ENCODE measurements at places on chromosomes 7 and 10. TPM values are rescaled to one million over a fixed set of nuclear protein-coding genes. Genes with fewer than 3 reads are reported as not detected.
A peak's percentile ranks its signal among the peaks of the same experiment; 100 is the strongest.

CHAT gene
- not detected for total RNA-seq

CPA2 gene
- not detected for total RNA-seq

TLX1 gene
- total RNA-seq: not detected

CLCN1 gene
- total RNA-seq: not detected

STK32C gene
- 12.5 TPM for total RNA-seq

ZNF282 gene
- total RNA-seq: 24.7 TPM

SPDYE1 gene
- total RNA-seq: 0.11 TPM

ACTL6B gene
- total RNA-seq: not detected

DENND2A gene
- total RNA-seq: not detected

SKAP2 gene
- total RNA-seq: 16.0 TPM

CYP2C19 gene
- total RNA-seq: not detected

SFTPA1 gene
- total RNA-seq: not detected

CCDC3 gene
- total RNA-seq: not detected

LRGUK gene
- total RNA-seq: 0.39 TPM

DNA sequence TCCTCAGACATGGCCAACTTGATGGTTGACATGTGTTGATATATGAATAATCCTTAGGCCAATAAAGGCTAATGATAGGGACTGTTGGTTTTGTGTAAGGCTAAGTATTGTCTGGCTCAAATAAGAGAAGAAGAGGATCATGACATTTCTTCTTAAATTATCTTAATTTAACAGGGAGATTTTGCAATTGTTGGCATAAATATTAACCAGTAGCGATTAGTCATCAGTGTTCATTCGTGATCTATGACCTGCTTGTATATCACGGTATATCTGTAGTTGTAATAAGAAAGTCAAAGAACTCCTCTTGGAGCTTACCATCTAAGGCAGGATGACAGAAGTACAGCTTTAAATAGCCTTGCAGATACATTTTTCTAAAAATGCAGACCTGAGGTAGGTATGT is 196.4 kb downstream of the CREB5 start:
- H3K27me3 ChIP-seq: peaks cover 9% of the 10 kb centered on the region
- H3K27ac ChIP-seq: no peak overlapping the region
- no peak for DNase-seq
- H3K36me3 ChIP-seq: no peaks in the 10 kb centered on the region
- H3K4me3 ChIP-seq: no peak overlapping the region
- peaks cover 6% of the 10 kb centered on the region for H3K4me1 ChIP-seq

- DNase-seq: no peak
- peaks cover 24% of the 10 kb centered on the region for H3K4me1 ChIP-seq
- H3K27ac ChIP-seq: no peak overlapping the region
Measured at GRCh38 chr7:6256677-6257535, 15.5 kb downstream of the CYTH3 start.

GRCh38 chr10:88395677-88396076 is 187.4 kb downstream of the RNLS start:
- no peak overlapping the region for H3K27ac ChIP-seq
- H3K4me1 ChIP-seq: peaks cover 11% of the 10 kb centered on the region
- H3K27me3 ChIP-seq: no peaks in the 10 kb centered on the region
- DNase-seq: no peak
- H3K36me3 ChIP-seq: peaks cover 32% of the 10 kb centered on the region
- no peak overlapping the region for H3K4me3 ChIP-seq

- DNase-seq: no peak
- H3K27me3 ChIP-seq: peaks cover 2% of the 10 kb centered on the region
- H3K36me3 ChIP-seq: no peaks in the 10 kb centered on the region
- H3K4me1 ChIP-seq: no peaks in the 10 kb centered on the region
Measured at GRCh38 chr10:125035588-125036295, 93.8 kb downstream of the ZRANB1 start.

DNA sequence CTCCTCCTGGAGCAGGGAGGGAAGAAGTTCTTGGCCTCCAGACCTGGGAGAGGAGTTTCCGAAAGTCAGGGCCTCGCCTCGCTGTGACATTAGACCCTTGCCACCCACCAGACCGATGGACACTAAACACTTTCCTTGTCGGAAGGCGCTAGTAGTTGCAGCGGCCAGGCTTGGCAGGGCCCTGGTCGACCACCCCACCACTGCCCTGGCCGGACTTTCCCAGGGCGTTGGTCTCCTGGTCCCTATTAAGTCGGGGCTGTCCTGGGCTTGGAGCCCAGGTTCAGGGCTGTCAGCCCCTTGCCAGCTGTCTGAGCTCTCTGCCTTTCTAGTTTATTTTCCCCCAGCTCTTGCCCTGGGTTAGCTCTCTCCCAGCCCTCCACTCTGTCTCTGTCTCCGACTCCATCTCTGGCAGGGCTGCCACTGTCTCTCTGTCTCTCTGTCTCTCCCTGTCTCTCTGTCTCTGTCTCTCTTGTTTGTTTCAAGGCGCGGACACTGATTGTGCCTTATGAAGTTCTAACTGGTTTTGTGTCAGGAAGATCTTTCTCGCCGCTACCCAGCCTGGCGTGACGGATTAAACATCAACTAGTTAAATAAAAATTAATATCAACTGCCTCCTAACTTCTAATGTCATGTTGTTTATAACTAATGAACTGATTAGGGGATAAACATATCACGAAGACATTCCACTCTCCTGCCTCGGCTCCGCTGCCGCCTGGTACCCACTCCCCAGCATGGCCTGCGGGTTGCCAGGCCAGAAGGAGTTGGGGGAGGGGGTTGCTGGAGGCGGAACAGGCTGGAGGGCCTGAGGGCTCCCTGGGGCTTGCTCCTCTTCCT is 13.8 kb upstream of the PAX2 start:
- no peak for DNase-seq
- peak overlapping the region; percentile 70 for H3K4me3 ChIP-seq
- H3K36me3 ChIP-seq: no peaks in the 10 kb centered on the region
- H3K4me1 ChIP-seq: peaks cover 13% of the 10 kb centered on the region
- H3K27me3 ChIP-seq: peaks cover 93% of the 10 kb centered on the region

GRCh38 chr7:121302214-121302745 is 26.5 kb upstream of the WNT16 start:
- H3K36me3 ChIP-seq: no peaks in the 10 kb centered on the region
- no peak overlapping the region for H3K4me3 ChIP-seq
- H3K27me3 ChIP-seq: peaks cover 6% of the 10 kb centered on the region
- no peaks in the 10 kb centered on the region for H3K4me1 ChIP-seq

- no peak overlapping the region for H3K27ac ChIP-seq
- no peaks in the 10 kb centered on the region for H3K4me1 ChIP-seq
- H3K4me3 ChIP-seq: no peak overlapping the region
- H3K27me3 ChIP-seq: no peaks in the 10 kb centered on the region
- DNase-seq: no peak
- no peaks in the 10 kb centered on the region for H3K36me3 ChIP-seq
Measured at GRCh38 chr7:122055073-122055472, 89.0 kb downstream of the AASS start.

DNA sequence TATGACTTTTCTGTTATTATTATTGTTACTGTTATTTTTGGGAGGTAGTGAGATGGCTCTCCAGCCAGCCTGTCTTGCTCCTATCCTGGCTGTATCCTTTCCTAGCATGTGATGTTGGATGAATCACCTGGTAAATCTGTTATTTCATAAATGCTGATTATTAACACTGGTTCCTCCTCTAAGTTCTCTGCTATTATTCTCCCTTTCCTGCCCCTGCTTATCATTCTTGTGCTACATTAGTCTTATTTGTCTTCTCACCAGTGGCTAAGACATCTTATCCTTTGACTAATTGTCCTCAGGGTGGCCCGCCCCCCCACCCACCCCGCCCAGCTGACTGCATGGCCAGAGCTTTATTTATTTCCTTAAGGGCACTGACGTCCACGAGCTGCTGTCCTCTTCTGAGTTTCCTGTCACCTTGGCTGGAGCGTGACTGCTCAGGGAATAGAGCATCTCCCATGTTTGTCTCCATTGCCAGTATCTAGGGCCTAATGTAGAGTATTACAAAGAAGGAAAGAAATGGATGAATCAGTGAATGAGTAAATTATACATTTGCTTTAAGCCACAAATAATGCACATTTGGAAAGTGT is 110.1 kb upstream of the KLF6 start:
- H3K27me3 ChIP-seq: no peaks in the 10 kb centered on the region
- peaks cover 4% of the 10 kb centered on the region for H3K36me3 ChIP-seq
- DNase-seq: no peak
- no peak overlapping the region for H3K4me3 ChIP-seq

DNA sequence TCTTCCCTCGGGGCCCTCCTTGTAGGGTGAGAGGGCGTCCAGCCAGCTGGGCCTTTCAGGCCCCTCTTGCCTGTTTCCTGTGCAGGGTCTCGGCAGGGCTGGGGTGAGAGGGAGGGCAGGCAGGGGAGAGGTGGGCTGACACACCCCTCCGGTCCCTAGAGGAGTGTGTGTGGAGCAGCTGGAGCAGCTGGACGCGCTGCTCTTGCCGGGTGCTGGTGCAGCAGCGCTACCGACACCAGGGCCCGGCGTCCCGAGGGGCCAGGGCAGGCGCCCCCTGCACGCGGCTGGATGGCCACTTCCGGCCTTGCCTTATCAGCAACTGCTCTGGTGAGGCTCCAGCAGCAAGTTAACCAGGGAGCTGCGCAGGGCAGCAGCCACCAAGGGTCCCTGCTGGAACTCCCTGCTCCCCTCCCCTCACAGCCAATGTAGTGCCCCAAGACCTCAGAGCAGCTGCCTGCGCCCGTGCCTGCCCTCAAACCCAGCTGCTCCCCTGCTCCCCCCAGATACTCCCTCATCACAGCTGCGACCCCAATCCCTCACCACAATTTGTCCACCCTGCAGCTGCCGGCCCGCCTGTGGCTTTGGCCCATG is 15.7 kb upstream of the ZNF862 start:
- H3K36me3 ChIP-seq: no peaks in the 10 kb centered on the region
- no peak overlapping the region for H3K27ac ChIP-seq
- no peaks in the 10 kb centered on the region for H3K27me3 ChIP-seq
- H3K4me3 ChIP-seq: no peak overlapping the region
- peak; percentile 26 for DNase-seq
- H3K4me1 ChIP-seq: peaks cover 2% of the 10 kb centered on the region

GRCh38 chr7:108724251-108725100 is 154.8 kb downstream of the DNAJB9 start:
- H3K27ac ChIP-seq: no peak overlapping the region
- H3K36me3 ChIP-seq: no peaks in the 10 kb centered on the region
- H3K4me3 ChIP-seq: no peak overlapping the region
- H3K27me3 ChIP-seq: no peaks in the 10 kb centered on the region
- H3K4me1 ChIP-seq: no peaks in the 10 kb centered on the region
- no peak for DNase-seq

DNA sequence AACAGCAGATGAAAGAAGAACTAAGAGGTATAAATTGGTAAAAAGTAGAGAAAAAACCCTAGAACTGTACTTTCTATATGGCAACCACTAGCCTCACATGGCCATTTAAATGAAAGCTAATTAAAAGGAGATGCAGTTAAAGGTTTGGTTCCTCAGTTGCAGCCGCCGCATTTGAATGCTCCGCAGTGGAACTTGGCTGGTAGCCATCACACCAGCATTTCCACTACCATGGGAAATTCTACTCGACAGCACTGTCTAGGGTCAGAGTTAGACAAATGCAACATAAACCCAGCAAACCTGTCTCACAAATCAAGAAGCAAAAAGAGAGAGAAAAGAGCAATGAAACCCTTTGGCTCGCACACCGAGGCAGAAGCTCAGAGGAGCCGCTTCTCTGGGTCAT is 29.7 kb downstream of the VIPR2 start:
- H3K27me3 ChIP-seq: peaks cover 12% of the 10 kb centered on the region
- no peak for DNase-seq
- no peak overlapping the region for H3K27ac ChIP-seq
- no peaks in the 10 kb centered on the region for H3K36me3 ChIP-seq

DNA sequence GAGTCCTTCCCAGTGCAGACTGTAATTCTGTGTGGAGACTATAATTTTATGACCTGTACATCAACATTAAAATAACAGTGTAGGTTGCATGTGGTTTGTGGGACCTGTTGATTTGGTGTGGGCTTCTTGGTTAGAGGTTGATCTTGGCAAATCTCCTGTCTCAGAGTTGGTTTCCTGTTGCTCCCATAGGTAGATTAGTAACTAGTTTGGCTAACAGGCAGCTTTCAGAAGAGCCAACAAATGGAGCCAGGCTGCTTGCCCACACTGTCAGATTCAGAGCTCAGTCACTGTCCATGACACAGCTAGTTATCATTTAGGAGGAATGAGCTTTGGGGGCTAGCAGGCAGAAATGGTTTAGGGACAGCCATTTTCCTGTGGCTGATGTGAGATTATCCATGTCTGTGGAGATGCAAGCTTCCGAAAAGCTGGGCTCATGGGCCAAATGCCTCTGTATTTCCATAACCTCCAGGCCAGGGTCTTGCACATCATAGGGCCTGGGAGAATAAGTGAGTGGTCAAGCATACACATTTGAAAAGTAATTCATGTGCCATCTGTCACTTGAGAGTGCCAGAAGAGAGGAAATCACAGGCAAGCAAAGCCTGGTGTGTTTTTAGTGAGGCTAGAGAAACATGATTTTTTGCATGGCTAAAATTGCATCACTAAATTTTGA is 33.4 kb downstream of the CCM2 start:
- peaks cover 50% of the 10 kb centered on the region for H3K36me3 ChIP-seq
- H3K4me3 ChIP-seq: peak overlapping the region; percentile 65
- peak overlapping the region; percentile 75 for H3K27ac ChIP-seq
- peaks cover 72% of the 10 kb centered on the region for H3K4me1 ChIP-seq
- DNase-seq: no peak

GRCh38 chr7:47346377-47346914 is 235.5 kb downstream of the TNS3 start:
- no peaks in the 10 kb centered on the region for H3K4me1 ChIP-seq
- no peaks in the 10 kb centered on the region for H3K36me3 ChIP-seq
- no peak overlapping the region for H3K4me3 ChIP-seq
- no peak for DNase-seq

- no peaks in the 10 kb centered on the region for H3K36me3 ChIP-seq
- H3K4me1 ChIP-seq: peaks cover 2% of the 10 kb centered on the region
- no peak overlapping the region for H3K27ac ChIP-seq
- no peak for DNase-seq
- H3K4me3 ChIP-seq: no peak overlapping the region
Measured at GRCh38 chr7:75896803-75897327, 18.0 kb downstream of the RHBDD2 start.

GRCh38 chr10:70751356-70751755 is 33.8 kb downstream of the TBATA start:
- no peaks in the 10 kb centered on the region for H3K27me3 ChIP-seq
- H3K36me3 ChIP-seq: no peaks in the 10 kb centered on the region
- no peak overlapping the region for H3K4me3 ChIP-seq
- DNase-seq: no peak
- H3K27ac ChIP-seq: no peak overlapping the region

- no peak overlapping the region for H3K27ac ChIP-seq
- no peak for DNase-seq
- no peaks in the 10 kb centered on the region for H3K4me1 ChIP-seq
- H3K27me3 ChIP-seq: peaks cover 4% of the 10 kb centered on the region
- H3K4me3 ChIP-seq: no peak overlapping the region
Measured at GRCh38 chr10:13360587-13360986, 12.5 kb upstream of the SEPHS1 start.

Data from activated naive CD8-positive, alpha-beta T cell treated with anti-CD3 and anti-CD28 coated beads, Interleukin-2, amount 10 ng/mL, durations not matched to agents 7 days and 5 days (primary cell).